ENCODE measurements at places on chromosomes 1 and 21.

DNA sequence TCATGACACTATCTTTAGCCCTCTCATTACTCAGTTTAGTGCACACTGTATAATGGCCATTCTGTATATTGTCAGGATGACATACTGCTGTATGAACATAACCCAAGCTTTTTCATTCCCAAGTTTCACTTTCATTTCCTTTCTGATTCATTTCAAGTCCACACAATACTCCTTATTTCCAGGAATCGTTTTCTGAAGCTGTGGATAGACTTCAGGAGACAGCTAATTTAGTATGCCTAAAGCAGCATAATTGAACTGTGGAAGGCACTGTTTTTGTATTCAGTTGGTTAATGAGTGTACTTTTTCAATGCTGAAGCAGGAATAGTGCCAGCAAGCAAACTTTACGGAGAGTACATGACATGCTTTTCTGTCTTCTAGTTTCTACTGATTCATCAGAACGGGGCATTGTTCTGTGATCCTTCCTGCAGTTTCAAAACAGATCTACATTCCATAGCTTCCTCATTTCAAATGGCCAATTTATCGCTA, 578.5 kb upstream of the ZP4 start:
- DNase-seq, result no peak

DNA sequence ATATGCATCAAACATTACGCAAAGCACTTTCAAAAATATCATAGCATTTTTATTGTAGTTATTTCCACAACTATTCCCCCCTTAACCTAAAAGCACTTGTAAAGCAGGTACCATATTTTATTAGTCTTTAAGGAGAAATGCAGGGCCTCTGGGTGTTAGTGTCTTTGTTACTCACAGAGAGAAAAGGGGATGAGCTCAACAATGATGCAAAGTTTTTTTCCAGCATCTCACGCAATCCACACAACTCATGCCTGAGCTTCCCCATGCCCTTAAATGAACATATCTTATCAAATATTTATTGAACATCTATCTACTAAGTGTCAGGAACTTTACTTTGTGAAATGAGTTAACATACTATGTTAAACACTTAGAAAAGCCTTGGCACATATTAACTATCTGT, 50.6 kb downstream of the BEND5 start:
- no peak for DNase-seq

DNA sequence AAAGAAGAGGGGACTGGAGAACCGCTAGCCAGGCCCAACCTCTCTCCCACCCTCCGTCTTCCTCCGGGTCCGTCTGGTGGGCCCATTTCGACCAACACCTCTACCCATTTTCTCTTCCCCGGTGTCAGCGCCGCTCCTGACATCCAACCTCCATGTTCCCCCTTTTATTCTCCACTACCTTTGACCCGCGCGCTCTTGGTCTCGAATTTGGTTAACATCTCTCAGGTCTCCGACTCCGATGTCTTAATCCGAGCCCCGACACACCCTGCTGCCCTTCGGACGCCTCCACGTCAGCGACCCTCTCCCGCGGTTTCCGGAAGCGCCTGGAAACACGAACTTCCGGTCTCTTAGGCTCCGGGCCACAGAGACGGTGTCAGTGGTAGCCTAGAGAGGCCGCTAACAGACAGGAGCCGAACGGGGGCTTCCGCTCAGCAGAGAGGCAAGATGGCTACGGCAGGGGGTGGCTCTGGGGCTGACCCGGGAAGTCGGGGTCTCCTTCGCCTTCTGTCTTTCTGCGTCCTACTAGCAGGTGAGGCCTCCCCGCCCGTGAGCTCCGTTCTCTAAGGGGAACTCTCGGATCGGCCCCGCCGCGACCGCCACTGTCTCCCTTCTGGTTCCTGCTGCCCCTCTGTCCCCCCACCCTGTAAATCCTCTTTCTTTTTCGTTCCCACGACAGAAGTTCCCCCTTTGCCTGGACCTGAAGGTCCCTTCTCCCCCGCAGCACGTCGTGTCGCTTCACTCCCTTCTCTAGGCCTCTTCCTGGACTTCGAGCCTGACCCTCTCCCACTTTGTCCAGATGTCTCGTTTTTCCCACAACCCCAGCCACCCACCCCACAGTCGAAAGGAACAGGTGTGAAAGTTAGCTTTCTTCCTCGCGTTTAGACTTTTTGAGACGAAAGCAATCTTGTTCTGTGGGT, at the start of the genes COPA and NCSTN:
Gene COPA (minus strand): TSS at position 298 of the 917 bp plus-strand sequence. CDS start 80 bp downstream, at position 218.
Gene NCSTN (plus strand): TSS at position 431 of the 917 bp plus-strand sequence. CDS start 14 bp downstream, at position 445.
- DNase-seq, result peak; percentile 89

- no peak for DNase-seq
Observed at GRCh38 chr1:162570718-162571117, 9.2 kb downstream of the UAP1 start.

- DNase-seq, result no peak
Observed at GRCh38 chr1:2187619-2188018, 7.0 kb downstream of the FAAP20 start.

GRCh38 chr21:42607525-42608102, 45.8 kb upstream of the PDE9A start:
- no peak for DNase-seq

- no peak for DNase-seq
Observed at GRCh38 chr1:53821380-53821779, 16.7 kb downstream of the NDC1 start.

GRCh38 chr1:229572286-229572685, 13.8 kb upstream of the ABCB10 start:
- no peak for DNase-seq

DNA sequence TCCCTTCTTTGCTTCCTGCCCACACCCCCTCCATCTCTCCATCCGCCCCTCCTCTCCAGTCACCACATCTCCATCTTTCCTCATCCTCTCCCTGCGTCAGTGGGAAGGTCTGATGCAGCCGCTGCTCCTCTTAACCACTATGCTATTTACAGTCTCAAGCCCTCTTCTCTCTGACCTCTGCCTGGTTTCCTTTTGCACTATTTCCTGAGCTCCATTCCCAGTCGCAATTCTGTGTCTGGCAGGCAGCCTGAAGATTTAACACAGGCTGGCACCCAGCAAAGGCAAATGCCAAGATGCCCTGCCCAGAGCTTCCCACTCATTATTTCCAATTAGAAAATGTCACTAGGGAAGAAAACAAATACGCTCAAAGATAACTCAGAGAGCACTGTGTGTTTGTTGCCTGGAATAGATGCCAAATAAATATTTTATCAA, 89.6 kb upstream of the LPGAT1 start:
- DNase-seq, result no peak

DNA sequence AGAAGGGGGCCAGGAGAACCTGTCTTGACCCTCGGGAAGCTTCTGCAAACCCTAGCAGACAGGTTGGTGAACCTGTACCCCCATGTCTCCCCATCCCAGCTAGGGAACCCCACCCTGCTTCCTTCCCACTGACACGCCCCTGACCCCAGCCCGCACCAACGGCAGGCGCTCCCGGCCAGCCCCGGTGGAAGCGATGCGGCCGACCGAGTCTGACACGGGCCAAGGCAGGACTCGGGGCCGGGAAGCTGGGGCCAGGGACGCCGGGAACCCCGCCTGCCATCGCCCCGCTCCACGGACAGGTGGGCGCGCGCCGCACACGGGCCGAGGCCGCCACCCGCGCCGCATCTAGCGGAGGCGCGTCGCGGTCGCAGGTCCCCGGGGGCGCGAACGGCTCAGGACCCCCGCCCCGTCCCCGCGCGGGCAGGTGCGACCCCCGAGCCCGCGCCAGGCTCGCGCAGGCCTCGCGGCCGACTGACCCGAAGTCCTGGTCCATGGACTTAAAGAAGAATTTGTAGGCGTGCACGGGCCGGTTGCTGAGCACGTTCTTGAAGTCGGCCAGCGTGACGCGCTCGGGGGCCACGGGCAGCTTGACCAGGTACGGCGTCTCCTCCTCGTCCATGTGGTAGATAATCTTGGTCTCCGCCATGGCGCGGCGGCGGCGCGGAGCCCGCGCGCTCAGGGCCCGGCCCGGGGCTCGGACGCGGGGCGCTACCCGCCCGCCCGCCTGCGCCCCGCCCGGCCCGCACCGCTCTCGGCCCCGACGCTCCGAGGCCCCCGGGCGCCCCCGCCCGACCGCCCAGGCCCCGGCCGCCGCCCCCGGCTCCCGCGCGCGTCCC, 580 bp downstream of the DVL1 start:
- DNase-seq, result no peak

DNA sequence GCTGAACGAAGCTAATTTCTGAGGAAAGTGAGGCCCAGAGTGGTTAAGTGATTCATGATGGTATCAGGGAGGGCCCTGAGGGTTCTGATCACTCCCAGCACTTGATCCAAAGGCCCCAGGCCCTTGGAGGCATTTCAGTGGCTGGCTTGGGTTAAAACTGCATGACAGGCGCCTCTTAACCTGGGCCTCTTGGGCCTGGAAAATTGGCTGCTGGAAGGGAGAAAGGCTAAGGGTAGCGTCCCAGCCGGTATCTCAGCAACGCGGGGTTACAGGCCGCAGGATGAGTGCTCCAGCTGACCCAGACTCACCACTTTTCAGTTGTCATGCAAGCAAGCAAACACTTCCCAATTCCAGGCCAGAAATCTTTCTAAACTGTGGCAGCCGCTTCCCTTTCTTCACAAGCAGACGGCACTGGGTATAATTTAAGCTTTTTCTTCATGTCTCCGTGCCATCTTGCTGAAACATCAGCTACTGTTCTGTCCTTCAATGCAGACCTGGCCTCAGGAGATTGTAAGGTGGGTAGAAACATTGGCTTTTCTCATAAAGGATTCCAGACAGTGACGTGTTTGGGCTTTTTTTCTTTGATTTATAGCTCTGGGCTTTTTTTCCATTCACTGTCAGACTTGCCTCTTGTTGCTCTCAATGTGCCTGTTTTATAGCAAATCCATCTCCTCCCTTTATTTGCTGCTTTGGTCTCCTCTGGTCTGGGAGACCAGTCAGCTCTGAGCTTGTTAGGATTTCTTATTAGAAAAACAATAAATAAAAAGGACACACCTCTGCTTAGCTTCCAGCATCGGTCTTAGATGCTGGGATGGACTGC, 229.1 kb downstream of the KCNJ6 start:
- DNase-seq, result no peak

- DNase-seq, result no peak
Observed at GRCh38 chr1:22287946-22288520, 145.1 kb upstream of the WNT4 start.

DNA sequence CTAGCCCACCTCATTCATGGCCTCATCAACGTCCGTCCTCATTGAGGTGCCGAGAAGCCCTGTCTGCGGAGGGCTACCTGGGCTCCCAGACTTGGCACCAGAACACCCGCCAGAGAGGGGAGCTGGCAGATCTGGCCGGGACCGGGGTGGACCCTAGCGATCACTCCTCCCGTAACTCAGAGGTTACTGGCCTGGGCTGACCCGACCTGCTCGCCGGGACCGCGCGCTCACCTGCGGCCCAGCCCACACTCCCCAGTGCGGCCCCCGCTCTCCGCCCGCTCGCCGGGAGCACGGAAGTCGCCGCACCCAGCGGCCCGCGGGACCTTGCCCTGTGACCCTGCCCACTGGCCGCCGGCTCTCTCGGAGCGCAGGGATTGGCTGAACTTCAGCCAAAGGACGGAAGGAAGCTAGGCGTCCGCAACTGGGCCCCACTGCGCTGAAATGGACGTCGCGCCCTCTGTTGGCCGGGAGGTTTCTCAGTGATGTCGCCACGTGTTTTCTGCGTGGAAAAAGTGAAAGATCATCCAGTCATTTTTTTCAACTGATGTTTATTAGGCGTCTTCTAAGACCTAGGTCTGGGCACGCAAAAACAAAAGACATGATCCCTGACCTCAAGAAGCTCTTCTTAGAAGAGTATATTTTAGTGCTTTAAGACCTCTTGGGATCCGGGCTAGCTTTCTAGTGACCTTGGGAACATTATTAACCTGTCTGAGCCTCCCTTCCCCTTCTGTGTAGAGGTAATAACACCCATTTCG, at the start of gene SMIM12:
Gene SMIM12 (minus strand): TSS at position 304 of the 755 bp plus-strand sequence. CDS start 3,772 bp downstream, outside the sequence.
- peak; percentile 84 for DNase-seq

DNA sequence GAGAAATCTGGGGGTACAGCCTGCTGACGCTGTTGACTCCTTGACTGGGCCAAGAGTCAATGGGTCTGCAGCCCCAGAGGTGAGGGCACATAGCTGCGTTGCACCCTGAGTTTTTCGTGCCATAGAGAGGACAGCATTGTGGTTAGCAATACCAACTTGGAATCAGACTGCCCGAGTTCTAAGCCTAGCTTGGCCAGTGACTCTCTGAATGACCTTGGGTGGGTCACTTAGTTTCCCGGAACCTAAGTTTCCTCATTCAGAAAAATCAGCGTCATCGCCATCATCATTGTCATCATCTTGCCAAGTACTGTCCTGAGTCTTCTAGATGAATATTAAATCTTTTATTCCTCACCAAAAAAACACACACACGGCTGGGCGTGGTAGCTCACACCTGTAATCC, 151.2 kb upstream of the TMEM51 start:
- DNase-seq, result no peak

DNA sequence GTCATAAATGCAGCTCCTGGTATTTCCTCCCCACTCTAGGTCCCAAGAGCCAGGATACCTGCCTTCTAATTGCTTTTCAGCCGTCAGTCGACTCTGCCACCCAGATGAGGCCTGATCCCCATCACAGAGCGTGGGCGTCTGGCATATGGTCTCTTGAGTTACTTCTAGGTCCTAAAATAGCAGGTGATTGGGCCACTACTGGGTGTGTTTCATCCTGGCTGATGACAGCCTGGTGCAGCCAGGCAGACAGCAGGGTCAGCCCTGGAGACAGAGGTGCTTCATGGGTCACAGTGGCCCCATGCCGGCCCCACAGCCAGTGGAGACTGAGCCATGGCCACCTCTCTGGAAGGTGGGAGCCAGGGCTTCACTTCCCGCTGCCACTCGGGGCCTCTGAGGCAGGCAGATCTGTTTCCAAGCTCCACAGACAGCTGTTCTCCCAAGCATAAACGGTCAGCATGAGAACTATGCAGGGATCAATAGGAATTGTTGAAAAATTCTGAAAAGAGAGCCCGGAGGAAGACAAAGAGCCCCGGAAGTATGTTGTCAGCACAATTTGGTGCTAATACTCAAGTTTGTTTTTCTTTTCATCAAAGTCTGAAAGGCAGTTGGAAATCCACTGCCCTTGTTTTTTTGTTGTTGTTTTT, 83.0 kb downstream of the MAN1C1 start:
- DNase-seq, result no peak

DNA sequence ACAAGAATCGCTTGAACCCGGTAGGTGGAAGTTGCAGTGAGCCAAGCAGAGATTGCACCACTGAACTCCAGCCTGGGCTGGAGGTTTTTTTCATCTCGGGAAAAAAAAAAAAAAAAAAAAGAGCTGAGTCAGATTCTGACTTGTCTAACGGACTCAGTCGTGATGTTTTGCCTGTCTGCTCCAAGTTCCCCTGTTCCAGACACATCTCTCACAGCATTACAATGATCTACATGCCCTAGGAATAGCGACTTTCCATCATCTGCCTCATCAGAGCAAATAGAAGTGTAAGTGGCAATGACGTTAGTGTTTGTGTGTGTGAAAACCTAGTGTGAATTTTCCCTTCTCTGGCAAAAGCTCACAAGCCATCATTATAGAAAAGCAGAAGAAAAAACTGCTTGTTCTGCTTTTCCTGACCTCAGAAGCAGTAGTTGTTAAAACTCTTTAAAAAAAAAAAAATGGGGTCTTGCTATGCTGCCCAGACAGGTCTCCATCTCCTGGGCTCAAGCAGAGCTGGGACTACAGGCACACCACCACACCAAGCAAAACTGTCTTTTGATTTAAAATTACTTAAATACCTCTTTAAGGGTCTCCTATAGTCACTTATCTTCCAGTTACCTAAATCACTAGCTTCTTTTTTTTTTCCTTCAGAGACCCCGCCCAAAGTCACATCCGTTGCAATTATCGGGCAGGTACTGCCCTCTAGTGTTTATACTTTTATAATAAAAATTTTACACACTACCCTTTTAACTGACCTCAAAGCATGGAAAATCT, 37.3 kb downstream of the PLEKHO1 start:
- DNase-seq, result no peak

GRCh38 chr1:9306006-9306405, 13.3 kb downstream of the SPSB1 start:
- no peak for DNase-seq
